Stimulated activated CD4-positive, alpha-beta T cell treated with anti-CD3 and anti-CD28 coated beads, Interleukin-1b, Interleukin-23, amount 100 ng/mL, for 1 hour (primary cell): ENCODE measurements at places on chromosomes 13 and 19.

GRCh38 chr19:10321874-10322835 is 6.3 kb upstream of the FDX2 start:
- DNase-seq: no peak

- no peak for DNase-seq
Observed at GRCh38 chr13:44752164-44752563, 176.0 kb upstream of the TSC22D1 start.

- DNase-seq: no peak
Observed at GRCh38 chr13:83515268-83516015, 366.8 kb downstream of the SLITRK1 start.

DNA sequence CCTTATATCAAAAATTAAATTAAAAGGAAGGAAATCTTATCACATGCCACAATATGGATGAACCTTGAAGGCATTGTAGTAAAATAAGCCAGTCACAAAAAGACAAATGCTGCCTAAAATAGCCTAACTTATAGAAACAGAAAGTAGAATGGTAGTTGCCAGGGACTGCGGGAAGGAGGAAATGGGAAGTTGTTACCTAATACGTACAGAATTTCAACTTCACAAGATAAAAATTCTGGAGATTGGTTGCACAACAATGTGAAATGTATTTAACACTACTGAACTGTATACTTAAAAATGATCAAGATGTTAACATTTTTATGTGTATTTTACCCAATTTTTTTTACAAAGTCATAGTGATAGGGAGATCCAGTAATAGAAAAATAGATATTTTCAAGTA is 10.2 kb upstream of the N4BP2L2 start:
- no peak for DNase-seq

DNA sequence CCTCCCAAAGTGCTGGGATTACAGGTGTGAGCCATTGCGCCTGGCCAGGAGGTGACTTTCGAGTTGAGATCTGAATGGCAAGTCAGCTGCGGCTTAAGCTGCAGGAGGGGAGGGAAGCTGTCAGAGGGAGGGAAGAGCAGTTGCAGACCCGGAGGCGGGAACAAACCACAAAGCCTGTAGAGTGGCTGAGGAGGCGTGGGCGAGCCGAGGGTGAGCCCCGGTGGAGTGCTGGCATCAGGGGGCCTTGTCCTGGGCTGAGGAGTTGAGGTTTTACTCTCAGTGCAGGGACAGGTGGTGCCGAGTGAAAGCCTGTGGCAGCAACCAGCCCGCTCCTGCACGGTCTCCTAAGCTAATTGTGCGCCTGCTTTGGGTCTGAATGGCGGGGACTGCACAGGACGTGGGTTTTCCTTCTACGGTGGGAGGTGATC is 24.2 kb downstream of the PPP1R37 start:
- DNase-seq: no peak

DNA sequence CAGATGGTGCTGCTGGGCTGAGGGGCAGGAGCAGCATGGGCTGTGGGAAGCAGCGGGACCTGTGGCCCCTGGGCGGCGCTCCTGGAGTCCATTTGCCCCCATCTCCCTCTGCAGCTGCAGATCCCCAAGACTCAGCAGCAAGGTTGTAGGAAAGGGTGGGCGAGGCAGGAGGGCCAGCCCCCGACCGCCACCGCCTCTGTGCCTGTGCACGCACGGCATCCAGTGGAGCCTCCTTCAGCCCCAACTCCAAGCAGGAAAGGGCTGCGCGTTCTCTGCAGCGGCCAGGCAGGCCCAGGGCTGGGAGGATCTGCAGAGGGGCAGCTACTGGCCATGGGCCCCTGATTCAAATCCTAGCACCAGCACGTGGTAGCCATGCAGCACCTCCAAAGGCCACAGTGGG is 20.8 kb downstream of the DPF1 start:
- DNase-seq: no peak

DNA sequence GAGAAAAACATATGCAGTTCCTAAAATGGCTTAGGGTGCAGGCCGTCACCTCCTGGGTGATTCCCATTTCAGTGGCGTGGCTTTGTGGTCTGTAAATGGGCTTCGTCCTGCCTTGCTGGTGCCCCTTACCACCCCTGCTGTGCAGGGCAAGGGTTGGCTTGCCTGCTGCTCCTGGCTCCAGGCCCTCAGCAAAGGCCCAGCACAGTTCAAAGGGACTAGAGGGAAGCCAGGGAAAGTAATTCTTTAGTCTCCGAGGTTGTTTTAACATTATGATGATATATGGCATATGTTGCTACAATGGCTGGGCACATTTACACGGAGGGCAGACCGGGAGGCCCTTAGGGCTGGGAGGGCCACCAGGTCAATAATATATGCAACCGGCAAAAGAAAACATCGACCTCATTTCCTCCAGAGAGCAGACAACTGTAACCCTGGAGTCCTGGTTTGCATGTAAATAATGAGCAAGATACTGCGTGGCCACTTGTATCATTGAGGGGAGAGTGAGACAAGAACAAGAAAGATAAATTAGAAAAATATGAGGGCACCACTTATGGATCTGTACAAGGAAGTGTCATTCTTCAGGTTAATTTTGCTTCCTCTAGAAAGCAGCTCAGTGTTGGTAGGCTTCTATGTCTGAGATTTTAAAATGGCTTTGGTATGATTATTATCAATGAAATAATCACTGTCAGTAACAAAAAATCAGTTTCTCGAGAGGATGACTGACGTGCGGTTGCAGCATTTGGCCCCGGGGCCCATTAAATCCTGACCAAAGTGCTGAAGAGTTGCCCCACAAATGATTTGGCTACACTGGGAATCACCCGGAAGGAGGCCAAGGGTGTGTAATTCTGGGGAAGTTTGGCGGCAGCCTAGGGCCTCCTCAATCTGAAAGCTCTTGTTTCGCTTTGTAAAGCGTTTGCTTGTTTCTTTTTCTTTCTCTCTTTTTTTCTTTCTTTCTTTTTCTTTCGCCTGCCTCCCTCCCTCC is 32.8 kb upstream of the URI1 start:
- no peak for DNase-seq

- DNase-seq: no peak
Observed at GRCh38 chr13:33403807-33404362, 118.3 kb upstream of the STARD13 start.

DNA sequence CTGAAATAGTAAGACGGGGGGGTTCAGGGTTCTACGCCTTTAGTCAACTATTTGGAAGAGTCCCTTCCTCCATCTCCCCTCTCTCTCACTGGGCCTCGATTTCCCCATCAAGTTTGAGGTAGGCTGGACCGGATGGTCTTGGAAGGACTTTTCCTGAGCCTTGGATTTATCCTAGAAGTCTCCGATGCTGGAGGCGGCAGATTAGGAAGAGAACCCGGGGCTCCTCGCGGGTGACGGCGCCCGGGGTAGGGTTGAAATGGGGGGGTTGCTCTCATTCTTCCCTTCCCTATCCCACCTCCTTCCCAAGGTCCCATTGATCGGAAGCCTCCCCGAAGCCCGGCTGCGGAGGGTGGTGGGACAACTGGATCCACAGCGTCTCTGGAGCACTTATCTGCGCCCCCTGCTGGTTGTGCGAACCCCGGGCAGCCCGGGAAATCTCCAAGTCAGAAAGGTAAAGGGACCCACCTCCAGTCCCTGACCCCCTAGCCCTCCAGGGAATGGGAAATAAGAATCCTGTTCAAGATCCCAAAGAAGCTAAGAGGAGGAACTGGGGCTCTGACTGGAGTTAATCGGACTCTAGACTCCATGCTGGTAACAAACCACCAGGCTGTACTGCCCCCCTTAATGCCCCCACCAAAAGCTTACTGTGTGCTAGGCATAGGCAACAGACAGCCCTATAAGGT is 781 bp downstream of the QPCTL start:
- DNase-seq: no peak

DNA sequence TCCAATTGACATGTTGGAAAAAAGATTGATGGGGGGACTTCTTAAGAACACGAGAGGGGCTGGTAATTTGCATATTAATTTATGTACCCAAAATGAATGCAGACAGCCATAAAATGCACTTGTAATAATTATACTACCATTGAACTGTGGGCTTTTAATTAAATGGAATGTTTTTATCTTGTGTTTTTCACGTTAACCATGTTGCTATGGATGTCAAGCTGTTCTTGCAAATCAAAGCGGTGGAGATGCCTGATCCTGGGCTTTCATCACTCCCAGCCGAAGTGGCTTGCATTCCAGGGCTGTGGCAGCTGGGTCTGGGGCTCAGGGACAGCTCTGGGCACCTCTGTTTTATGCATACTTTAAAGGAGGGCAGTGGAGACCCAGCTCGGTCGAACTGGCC is 179.4 kb upstream of the TMTC4 start:
- no peak for DNase-seq

DNA sequence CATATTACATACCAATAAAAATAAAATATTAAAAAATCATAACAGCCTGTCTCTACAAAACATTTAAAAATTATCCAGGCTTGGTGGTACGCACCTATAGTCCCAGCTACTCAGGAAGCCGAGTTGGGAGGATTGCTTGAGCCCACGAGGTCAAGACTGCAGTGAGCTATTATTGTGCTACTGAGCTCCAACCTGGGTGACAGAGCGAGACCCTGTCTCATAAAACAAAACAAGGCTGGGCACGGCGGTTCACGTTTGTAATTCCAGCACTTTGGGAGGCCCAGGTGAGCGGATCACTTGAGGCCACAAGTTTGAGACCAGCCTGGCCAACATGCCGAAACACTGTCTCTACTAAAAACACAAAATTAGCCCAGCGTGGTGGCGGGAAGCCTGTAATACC is 52.2 kb upstream of the LSM14A start:
- DNase-seq: no peak

DNA sequence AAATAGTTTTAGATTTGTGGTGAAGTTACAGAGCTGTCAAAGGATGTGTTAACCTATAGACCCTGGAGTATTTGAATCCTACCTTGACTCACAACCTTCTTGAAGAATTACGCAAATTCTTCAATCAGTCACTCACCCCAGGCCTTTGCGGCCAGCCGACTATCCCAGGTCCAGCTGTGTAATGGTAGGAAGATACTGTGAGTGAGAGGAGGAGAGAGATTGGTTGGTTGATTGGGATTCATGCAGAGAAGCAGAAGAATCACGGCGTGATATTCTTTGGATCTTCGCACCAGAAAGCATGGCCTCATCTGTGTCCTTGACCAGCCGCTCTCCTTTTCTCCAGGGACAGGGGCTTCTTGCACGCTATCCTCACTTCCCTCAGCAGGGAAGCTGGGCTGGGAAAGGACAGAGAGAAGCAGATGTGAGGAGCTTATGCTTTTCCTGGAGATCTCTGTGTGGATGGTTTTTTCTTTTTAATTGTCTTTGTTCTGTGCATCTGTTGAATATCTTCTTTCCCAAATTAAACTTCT is 249.1 kb downstream of the GGACT start:
- no peak for DNase-seq

GRCh38 chr13:109751477-109751876 is 34.9 kb downstream of the IRS2 start:
- DNase-seq: no peak

DNA sequence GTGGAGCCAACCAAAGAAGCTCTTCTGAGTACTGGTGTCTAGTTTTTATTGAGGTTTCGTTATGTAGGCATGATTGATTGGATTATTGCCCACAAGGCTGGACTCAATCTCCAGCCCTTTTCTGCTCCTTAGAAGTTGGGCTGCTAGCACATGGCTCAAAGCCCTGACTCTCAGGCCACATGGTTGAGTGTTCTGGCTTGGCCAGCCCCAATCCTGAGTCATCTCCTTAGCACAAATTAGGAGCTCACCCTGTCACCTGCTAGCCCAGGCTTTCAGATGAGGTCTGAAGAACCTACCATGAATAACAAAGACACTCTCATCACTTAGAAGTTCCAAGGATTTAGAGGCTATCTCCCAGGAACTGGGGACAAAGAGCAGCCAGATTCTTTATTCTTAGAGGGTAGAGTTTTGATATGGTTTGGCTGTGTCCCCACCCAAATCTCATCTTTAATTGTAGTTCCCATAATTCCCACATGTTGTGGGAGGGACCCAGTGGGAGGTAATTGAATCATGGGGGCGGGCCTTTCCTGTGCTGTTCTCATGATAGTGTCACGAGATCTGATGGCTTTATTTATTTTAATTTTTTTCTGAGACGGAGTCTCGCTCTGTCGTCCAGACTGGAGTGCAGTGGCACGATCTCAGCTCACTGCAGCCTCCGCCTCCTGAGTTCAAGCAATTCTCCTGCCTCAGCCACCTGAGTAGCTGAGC is 11.3 kb downstream of the DPY19L3 start:
- DNase-seq: no peak

- DNase-seq: no peak
Observed at GRCh38 chr13:37918116-37918714, 48.6 kb upstream of the TRPC4 start.

GRCh38 chr19:17424743-17425365 is 5.0 kb downstream of the MVB12A start:
- no peak for DNase-seq

- no peak for DNase-seq
Observed at GRCh38 chr13:95477187-95477586, 75.3 kb upstream of the CLDN10 start.

DNA sequence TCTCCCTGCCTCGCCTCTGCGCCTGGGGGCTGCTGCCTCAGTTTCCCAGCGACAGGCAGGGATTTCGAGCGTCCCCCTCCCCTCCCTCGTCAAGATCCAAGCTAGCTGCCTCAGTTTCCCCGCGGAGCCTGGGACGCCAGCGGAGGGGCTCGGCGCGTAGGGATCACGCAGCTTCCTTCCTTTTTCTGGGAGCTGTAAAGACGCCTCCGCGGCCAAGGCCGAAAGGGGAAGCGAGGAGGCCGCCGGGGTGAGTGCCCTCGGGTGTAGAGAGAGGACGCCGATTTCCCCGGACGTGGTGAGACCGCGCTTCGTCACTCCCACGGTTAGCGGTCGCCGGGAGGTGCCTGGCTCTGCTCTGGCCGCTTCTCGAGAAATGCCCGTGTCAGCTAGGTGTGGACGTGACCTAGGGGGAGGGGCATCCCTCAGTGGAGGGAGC is 722 bp upstream of the ICAM1 start:
- no peak for DNase-seq

- DNase-seq: no peak
Observed at GRCh38 chr19:18280247-18281081, 958 bp downstream of the JUND start.

DNA sequence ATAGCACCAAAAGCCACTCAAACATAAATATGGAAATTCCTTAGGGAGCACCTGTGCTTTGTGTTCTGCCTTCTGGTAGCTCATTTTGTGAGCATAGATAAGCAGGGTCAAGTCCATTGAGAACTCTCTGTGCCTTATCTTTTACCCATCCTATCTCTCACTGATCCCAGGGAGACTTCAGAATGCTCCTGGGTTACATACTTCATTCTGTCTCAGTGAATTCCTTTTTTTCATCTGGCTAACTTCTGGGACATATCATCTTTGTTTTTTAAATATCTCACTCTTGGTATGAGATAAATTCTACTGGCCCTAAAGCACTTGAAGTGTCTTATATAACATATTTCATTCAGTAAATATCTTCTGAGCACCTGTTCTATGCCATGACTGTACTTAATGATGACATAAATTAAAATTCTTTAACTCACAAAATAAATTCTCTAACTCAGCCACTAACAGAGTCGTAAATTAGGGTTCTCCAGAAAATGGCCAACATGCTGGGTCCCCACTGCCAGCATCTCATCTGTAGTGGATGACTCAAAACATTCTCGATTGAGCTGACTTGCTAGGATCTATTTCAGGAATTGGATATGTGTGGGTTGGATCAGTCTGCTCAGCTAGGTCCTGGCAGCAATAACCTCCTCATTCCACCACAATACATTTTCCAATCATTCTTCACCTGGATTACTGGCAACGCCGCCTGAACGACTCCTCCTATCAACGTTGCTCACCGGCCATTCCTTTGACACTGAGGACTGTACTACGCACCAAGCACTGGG is 170.2 kb downstream of the FOXO1 start:
- DNase-seq: no peak

- DNase-seq: no peak
Observed at GRCh38 chr19:11581740-11582139, 4.3 kb upstream of the ACP5 start.

- DNase-seq: peak; percentile 50
Observed at GRCh38 chr13:25574437-25575411, 202.9 kb downstream of the ATP8A2 start.
